Anterior cingulate cortex (tissue), 58 donors: ENCODE measurements at places on chromosomes 6 and 20.

GRCh38 chr6:151380848-151381205, 10.5 kb downstream of the ZBTB2 start:
- no peak for DNase-seq

DNA sequence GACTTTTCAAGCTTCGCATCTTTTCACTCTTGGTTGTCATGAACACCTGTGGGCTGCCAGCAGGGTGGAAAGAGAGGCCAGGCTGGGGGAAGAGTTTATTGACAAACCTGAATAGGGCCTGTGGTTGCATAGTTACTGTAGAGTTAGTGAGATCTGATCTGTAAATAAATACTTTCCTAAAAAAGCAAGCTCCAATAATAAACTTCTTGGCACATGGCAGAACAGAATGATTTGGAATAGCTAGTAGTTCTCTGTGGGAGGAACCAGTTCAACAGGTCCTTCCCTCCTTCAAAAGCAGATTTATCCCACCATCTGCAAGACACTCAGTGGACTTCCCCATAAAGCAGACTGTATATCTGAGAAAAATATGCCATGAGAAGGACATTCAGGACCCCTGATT, 445.0 kb downstream of the HACE1 start:
- DNase-seq: no peak

DNA sequence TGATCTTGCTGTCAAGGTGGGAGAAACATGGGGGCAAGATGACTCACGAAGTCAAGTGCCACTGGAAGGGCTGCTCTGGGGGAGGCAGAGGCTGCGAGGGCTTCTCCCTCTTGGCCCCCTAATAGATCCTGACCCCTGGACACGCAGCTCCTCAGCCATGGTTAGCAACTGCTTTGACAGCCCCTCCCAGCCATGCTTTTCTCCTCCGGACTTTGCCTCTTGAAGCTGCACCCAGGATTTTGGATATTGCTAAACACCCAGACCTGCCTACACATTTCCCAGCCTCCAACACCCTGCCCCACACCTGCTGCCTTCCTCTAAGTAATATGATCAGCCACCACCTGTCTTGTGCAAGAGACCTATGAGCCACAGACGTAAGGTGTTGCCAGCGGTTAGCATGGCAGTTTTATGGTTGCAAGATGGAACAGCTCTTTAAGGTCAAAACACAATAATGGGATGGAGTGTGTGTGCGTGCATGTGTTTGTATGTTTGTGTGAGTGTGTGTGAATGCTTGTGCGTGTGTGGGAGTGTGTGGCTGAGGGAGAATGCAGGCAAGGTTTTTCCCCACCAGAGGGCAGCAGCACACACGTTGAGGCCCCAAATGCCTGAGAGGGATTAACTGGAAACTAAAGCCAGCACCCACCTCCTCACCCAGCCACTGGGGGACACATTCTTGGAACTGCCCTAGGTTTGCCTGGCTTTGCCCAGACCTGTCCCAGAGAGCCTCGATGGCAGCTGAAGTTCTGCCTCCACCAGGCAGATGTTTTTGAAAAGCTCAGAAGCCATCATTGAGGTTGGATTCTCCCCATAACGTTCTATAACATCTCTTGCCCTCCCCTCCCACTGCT, 2.5 kb downstream of the IP6K3 start:
- DNase-seq: peak; percentile 35

DNA sequence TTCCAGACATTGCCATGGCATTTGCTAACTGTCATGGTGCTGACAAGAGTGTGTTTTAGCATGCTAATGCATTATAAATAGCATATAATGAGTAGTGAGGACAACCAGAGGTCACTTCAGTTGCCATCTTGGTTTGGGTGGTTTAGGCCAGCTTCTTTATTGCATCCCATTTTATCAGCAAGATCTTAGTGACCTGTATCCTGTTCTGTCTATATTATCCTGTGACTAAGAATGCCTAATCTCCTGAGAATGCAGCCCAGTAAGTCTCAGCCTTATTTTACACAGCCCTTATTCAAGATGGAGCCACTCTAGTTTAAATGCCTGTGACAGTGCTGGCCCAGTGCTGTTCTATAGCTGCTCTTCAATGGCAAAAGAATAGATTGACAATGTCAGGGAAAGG, 781.0 kb upstream of the ADGRB3 start:
- no peak for DNase-seq

- DNase-seq: no peak
Observed at GRCh38 chr6:120945905-120946594, 388.2 kb downstream of the TBC1D32 start.

GRCh38 chr6:115360602-115361325, 699.9 kb downstream of the FRK start:
- no peak for DNase-seq

DNA sequence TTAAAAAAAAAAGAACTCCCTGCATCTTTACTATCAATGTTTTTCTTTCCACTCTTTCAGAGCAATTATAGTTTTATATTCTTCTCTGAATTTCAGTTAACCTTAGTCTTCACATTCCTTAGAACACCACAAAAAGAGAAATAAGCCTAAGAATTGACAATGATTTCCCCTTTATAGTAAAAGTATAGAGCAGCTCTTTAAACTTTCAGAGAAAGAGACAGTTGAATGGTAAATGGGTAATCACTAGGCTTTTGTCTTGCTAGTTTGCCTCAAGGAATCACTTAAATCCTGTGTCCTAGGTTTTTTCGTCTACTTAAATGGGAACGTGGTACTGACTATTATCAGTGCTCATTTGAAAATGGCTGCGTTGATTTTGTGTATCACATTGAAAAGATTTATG, 31.8 kb downstream of the SLX4IP start:
- no peak for DNase-seq

- no peak for DNase-seq
Observed at GRCh38 chr6:105981002-105981887, 104.9 kb upstream of the PRDM1 start.

- DNase-seq: no peak
Observed at GRCh38 chr20:5377484-5377883, 60.7 kb upstream of the PROKR2 start.

GRCh38 chr20:45153147-45153546, 21.6 kb upstream of the PI3 start:
- DNase-seq: no peak

DNA sequence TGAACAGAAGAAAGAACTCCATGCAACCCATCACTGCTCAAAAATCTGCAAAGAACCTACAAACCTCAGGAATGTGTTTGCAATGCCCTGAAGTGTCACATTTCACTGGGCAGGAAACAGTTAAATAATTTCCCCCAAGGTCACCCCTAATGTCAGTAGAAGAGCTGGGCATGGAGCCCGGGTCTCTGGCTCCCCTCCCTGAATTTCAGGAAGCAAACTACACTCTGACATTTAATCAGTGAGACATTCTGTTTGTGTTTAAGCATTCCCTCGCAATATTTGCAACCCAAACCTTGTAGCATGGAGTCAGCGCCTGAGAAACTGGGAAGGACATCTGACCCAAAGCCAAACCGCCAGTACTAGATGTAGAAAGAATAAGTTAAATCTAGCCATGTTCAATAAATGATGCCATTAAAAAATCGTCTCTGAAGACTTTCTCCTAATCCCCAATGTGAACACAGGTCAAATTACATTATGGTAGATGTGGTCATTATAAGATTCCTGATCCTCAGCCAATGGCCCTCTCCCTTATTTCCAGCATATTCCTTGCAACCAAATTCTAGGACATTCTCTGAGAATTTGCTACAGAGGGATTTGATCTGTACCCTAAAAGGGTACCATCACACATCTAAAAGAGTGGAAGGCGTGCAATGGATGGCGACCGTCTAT, 91.2 kb upstream of the ADTRP start:
- DNase-seq: no peak

DNA sequence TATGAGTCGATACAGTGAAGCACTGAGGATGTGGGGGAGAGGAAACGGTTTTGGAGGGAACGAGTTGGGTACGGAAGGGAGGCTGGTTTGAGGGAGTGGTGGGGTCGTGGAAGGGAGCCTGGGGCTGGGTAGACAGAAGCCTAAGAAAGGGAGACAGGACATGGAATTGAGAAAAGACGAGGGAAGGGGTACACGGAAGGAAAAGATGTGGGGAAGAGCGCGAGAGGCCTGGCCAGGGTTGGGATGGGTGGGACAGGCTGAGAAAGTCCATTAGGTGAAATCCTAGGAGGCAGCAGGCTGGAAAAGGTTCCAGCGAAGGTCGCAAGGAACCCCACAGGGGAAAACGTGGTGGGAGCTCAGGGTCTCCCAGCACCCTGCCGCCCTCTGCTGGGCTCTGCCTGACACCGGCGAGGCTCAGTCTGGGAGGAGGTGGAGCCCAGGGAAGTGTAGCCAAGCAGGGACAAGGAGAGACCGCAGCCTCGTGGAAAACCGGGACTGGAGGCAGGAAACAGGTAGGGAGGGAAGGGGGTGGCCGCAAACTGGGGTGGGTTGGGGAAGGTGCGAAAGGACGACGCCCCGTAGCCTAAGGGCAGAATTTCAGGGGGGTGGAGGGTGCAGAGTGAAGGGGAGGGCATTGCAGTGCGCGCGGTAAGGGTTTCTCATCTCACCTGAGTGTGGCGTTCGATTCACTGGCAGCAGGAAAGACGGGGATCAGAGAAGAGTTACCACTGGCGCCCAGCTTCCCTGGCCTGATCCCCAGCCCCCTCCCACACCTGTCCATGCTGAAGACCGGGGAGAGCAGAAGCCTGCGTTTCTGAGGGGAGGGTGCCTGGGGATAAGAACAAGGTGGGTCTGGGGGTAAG, 4.3 kb downstream of the GABBR1 start:
- peak; percentile 72 for DNase-seq

GRCh38 chr6:99492092-99492491, 23.1 kb downstream of the USP45 start:
- no peak for DNase-seq

GRCh38 chr20:11849976-11850670, 67.6 kb upstream of the BTBD3 start:
- DNase-seq: no peak

- DNase-seq: no peak
Observed at GRCh38 chr20:17525650-17526049, 5.5 kb downstream of the BFSP1 start.

DNA sequence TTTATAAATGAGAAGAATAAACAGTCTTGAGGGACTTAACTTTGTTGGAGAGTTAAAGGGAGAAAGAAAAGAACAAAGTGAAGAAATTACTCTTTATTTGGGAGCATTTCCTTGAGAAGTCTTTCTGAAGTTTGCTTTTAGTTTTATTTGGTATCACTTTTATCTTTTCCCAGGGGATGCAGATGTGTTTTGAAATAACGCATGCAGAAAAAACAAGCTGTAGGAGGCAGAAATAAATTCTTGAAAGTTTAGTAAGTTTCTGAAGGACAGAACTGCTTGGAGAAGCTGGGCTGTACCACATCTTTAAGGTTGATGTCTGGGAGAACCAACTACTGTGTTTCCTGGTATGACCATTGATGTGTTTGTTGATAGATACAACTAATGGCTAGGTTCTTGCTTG, 75.0 kb downstream of the PLCB4 start:
- no peak for DNase-seq

- no peak for DNase-seq
Observed at GRCh38 chr6:113258771-113259170, 598.4 kb upstream of the MARCKS start.

GRCh38 chr6:96931198-96931597, 6.7 kb downstream of the KLHL32 start:
- DNase-seq: no peak

- peak; percentile 34 for DNase-seq
Observed at GRCh38 chr6:37698264-37699137, 818 bp upstream of the MDGA1 start.

DNA sequence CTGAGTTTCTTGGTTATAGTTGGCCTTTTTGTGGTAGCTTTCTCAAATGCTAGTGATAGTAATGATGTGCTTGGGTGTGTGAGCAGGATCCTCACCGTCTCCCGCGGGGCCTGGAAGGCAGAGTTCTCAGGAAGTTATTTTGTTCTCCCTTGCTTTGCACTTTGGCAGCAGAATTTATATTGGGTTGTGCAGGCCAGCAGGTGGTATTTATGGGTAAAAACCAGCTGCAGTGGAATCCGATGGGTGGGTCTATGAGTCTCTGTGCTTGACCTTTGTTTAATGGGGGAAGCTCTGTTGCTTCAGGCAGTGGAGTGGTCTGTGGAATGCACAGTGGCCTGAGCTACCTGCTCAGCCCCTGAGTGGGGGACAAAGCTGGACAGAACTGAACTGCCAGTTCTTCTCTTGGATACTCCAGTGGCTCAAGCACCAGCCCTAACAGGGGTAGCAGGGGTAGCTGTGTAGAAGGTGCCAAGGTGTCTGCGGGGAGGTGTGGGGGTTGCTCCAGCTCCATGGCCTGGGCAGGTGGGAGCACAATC, 27.3 kb downstream of the IGF2R start:
- DNase-seq: no peak

GRCh38 chr6:24378473-24379097, 20.7 kb upstream of the DCDC2 start:
- no peak for DNase-seq

- DNase-seq: no peak
Observed at GRCh38 chr20:39144757-39145156, 182.6 kb downstream of the DHX35 start.

DNA sequence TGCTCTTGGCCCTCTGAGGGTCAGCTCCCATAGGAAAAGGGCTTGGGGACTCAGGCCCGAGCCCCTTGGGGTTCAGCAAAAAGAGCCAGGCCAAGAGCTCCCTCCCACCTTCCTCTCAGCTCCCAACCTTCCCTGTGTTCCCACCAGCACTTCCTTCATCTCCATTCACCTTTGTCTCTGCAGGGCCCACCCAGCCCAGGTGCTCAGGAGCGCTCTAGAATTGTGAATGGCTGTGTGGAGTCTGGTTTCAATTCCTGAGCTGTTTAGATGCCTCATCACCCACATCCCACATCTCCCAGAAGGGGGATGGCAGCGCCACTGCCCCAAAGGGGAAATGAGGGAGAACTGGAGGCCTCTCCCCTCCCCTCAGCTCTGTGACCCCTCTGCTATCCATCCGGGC, 7.7 kb downstream of the GRM4 start:
- DNase-seq: no peak

- no peak for DNase-seq
Observed at GRCh38 chr6:135128268-135128914, 52.7 kb upstream of the MYB start.

DNA sequence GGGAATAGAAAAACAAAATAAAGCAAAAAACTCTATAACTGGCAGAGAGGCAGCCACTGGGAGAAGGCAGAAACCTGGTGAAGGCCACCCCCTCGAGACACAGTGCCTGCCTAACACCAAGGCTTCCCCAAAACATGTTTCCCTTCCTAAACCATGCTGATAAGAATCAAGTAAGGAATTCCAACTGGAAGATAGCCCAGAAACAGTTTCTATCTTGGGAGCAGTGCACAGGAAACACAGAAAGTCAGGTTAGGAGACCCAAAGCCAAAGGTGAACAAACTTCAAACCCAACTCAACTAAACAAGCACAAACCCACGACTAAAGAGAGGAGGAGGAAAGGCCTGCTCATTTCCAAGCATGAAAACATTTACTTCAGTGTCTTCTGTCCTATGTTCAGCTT, 433.7 kb upstream of the RGS17 start:
- DNase-seq: no peak

GRCh38 chr6:154320181-154320580, 36.4 kb downstream of the IPCEF1 start:
- no peak for DNase-seq

DNA sequence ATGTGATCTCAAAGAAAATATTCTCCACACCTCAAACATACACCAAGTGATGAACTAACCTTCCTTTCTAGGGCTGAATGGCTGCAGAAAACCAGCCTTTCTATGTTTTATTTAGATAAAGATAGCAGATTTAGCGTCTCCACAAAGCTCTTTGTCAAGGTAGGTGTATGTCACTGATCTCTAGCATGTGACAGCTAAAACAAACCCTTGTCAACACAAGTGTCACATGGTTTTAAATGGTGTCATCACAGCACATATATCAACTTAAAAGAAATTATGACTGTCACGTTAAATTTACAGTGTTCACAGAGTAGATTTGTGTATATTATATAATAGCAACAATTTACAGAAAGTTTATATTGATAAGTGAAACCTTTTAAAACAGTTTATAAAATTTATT, 58.3 kb downstream of the TENT5A start:
- DNase-seq: no peak
